Gastroesophageal sphincter (tissue), 4 donors: ENCODE measurements at places on chromosomes 7 and 10.
A peak's percentile ranks its signal among the peaks of the same experiment; 100 is the strongest.

DNA sequence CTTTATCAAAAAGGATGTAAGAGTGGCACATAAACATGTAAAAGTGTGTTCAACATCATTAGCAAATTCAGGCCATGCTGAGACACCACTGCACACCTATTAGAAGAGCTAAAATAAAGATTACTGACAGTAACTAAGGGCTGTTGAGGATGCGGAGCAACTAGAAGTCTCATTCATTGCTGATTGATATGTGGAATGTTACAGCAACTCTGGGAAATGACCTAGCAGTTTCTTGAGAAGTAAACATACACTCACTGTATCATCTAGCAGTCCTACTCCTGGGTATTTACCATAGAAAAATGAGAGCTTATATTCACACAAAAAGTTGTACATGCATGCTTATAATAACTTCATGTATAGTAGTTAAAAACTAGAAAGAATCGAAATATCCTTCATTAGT, 77.3 kb downstream of the CCSER2 start:
- no peak for ATAC-seq

DNA sequence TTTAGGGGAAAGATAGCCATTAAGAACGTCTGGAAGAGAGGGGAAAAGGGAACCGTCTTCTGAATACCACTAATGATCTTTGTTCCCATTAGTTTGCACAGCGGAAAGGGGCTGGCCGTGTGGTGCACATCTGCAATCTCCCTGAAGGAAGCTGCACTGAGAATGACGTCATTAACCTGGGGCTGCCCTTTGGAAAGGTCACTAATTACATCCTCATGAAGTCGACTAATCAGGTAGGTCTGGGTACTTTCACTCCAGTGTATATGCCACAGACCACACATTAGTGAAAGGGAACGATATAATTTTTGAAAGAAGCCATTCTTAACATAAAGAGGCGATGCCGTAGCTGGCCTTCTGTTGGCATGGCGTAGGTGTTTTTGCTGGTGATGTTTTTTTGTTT, 74.3 kb upstream of the PDCD4 start:
- ATAC-seq = no peak

GRCh38 chr7:111873963-111874690, 311.8 kb upstream of the IMMP2L start:
- ATAC-seq = no peak

- no peak for ATAC-seq
Measured at GRCh38 chr10:44023517-44023916, 361.4 kb downstream of the CXCL12 start.

GRCh38 chr10:131812736-131813604, 87.8 kb upstream of the PPP2R2D start:
- ATAC-seq = no peak

DNA sequence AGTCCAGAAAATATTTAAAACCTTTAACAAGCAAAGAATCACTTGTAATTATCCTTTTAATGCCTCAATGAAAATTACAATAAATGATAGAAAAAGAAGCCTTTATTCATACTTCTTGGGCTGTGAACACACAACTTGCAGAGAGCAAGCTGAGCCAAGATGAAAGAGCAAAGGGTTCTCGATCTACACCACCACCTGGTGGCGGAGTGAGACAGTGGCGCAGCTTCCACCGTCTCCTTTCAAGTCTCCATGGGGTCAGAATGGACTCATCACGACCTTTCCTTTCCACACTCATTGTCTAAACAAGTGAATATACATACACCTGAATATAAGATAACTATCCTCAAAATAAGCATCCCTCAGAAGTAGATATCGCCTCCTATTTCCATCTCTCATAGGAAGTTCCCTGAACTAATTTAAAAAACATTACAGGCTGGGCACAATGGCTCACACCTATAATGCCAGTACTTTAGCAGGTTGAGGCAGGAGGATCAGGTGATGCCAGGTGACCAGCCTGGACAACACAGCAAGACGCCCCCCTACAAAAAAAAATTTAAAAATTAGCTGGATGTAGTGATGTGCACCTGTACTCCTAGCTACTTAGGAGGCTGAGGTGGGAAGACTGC, 40.7 kb downstream of the ATE1 start:
- peak; percentile 62 for ATAC-seq

DNA sequence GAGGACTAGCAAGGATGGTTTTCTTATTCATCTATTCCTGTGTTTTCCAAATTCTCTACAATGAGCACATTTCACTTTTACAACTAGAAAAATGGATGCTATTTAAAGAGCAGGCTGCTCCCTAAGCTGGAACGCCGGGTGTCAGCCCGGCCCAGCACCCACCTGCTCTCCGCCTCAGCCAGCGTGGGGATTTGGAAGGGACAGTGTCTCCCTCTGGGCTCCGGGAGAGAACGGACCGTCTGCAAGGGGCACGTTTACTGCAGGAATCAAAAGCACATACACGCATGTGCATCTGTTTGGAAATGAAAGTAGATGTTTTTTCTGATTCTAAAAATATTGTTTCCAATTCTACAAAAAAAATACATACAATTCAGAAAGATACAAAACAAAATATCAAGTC, 2.3 kb upstream of the JAKMIP3 start:
- ATAC-seq = no peak
